Activated CD4-positive, alpha-beta memory T cell treated with anti-CD3 and anti-CD28 coated beads, Interleukin-2, amount 10 ng/mL, durations not matched to agents 7 days and 5 days (primary cell): ENCODE measurements at places on chromosomes 2 and 18.

- no peak overlapping the region for H3K27ac ChIP-seq
- peaks cover 9% of the 10 kb centered on the region for H3K4me1 ChIP-seq
- H3K27me3 ChIP-seq, result peaks cover 55% of the 10 kb centered on the region
- DNase-seq, result peak; percentile 66
- H3K36me3 ChIP-seq, result no peaks in the 10 kb centered on the region
Measured at GRCh38 chr2:70789304-70790135, 923 bp downstream of the FIGLA start.

GRCh38 chr18:23062011-23062410 is 73.3 kb upstream of the CABLES1 start:
- no peak overlapping the region for H3K27ac ChIP-seq
- no peak overlapping the region for H3K4me3 ChIP-seq
- peaks cover under 1% of the 10 kb centered on the region for H3K4me1 ChIP-seq
- H3K27me3 ChIP-seq, result peaks cover 19% of the 10 kb centered on the region
- peaks cover 9% of the 10 kb centered on the region for H3K36me3 ChIP-seq

GRCh38 chr2:240386326-240386725 is 49.1 kb upstream of the GPC1 start:
- no peaks in the 10 kb centered on the region for H3K27me3 ChIP-seq
- no peak overlapping the region for H3K4me3 ChIP-seq
- H3K36me3 ChIP-seq, result no peaks in the 10 kb centered on the region
- no peaks in the 10 kb centered on the region for H3K4me1 ChIP-seq
- no peak for DNase-seq

- no peak overlapping the region for H3K4me3 ChIP-seq
- H3K27ac ChIP-seq, result no peak overlapping the region
- no peak for DNase-seq
- H3K27me3 ChIP-seq, result peaks cover 4% of the 10 kb centered on the region
- H3K36me3 ChIP-seq, result no peaks in the 10 kb centered on the region
Measured at GRCh38 chr18:58258692-58259342, 214.8 kb downstream of the NEDD4L start.

DNA sequence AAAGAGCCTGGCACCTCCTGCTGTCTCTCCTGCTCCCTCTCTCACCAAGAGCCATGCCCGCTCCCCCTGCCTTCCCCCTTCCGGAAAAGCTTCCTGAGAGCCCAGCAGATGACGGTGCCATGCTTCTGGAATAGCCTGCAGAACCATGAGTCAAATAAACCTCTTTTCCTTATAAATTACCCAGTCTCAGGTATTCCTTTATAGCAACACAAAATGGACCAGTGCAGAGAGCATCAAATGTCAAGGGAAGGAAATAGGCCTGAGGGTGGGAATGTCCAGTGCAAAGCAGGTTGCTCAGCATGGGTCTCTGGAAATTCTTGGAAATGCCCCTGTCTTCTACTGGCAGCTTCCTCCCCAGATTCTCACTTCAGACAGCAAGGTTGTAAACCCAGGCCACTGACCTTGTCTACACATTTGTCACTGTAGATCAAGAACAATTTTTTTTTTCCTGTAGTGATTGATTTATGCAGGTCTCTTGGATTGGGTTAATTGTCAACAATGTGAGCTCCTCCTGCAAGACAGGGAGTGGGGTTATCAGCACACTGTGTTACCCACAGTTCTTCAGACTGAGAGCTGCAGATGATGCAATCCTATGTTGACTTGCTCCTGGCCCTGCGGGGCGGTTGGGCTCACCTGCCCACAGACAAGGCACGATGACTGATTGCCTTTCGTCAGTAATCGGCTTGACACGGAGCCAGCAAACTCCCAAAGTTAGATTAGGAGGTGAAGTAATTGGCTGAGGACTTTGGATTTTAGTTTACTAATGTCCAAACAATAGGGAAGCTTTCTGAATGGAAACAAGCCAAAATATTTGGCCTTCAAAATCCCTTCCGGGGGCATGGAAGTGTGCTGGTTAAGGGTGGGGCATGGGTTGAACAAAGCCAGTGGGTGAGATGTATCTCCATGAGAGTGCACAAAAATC is 5.4 kb upstream of the BOD1L2 start:
- DNase-seq, result no peak
- H3K36me3 ChIP-seq, result no peaks in the 10 kb centered on the region
- no peak overlapping the region for H3K4me3 ChIP-seq
- no peaks in the 10 kb centered on the region for H3K27me3 ChIP-seq
- no peaks in the 10 kb centered on the region for H3K4me1 ChIP-seq
- H3K27ac ChIP-seq, result no peak overlapping the region

- no peaks in the 10 kb centered on the region for H3K36me3 ChIP-seq
- no peak overlapping the region for H3K4me3 ChIP-seq
- H3K27me3 ChIP-seq, result peaks cover 22% of the 10 kb centered on the region
- DNase-seq, result no peak
- H3K4me1 ChIP-seq, result no peaks in the 10 kb centered on the region
Measured at GRCh38 chr2:237184192-237184918, 98.7 kb downstream of the COPS8 start.

- H3K27me3 ChIP-seq, result no peaks in the 10 kb centered on the region
- H3K4me1 ChIP-seq, result no peaks in the 10 kb centered on the region
- DNase-seq, result no peak
- H3K4me3 ChIP-seq, result no peak overlapping the region
- no peaks in the 10 kb centered on the region for H3K36me3 ChIP-seq
Measured at GRCh38 chr2:149767516-149767974, 180.0 kb upstream of the MMADHC start.

DNA sequence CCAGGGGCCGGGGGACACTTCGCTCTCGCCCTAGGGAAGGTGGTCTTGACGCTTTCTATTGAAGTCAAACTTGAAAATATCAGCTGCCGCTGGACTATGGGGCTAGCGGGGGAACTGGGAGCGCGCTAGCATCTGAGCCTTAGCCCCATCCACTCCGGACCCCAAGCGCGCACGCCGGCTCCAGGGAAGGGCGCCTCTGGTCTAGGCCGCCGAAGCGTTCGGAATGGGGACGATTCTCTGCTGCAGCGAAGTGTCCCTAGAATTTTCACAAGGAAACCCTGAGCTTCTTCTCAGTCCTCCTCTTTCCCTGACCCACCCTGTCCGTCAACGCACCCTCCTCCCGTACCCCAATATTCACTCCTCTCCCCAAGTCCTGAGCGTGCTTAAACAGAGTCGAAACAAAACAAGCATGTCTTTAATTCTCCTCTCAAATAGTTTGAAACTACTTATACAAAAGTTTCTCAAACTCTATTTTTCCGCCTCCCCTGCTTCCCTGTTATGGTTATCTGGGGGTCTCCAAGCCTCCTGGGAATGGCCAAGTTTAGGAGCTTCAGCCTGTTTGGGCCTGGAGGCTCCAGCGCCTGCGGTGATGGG is 5.0 kb downstream of the RAX start:
- H3K36me3 ChIP-seq, result peaks cover 3% of the 10 kb centered on the region
- H3K4me3 ChIP-seq, result peak overlapping the region; percentile 21
- DNase-seq, result no peak

GRCh38 chr2:46068636-46069035 is 228.6 kb upstream of the EPAS1 start:
- no peak for DNase-seq
- no peak overlapping the region for H3K4me3 ChIP-seq
- peaks cover 32% of the 10 kb centered on the region for H3K4me1 ChIP-seq
